ENCODE measurements at places on chromosomes 4 and X.

GRCh38 chr4:146415829-146416228 lies 105.9 kb downstream of the SLC10A7 start:
- DNase-seq: no peak

DNA sequence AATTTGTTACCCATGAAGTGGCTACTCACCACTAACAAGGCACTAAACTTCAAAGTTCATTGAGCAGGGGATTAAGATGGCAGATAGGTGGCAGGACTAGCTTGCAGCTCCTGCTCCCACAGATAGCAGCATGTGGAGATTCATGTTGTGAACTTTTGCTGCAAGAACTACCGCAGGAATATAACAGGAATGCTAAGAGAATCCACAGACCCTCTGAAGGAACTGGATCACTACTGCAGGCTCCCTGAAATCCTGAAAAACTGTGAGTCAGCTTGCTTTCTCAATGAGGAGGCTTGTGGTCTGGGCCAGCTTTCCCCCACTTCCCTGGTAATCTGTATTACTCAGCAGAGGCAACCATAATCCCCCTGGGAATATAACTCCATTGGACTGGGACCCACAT lies 118.5 kb upstream of the VCX2 start:
- DNase-seq: no peak

GRCh38 chr4:99947608-99948007 lies 1.2 kb upstream of the DNAJB14 start:
- DNase-seq: no peak

GRCh38 chr4:186920483-186920882 lies 196.8 kb upstream of the FAT1 start:
- DNase-seq: no peak

- no peak for DNase-seq
Observed at GRCh38 chr4:8047837-8048678, 108.4 kb upstream of the AFAP1 start.
